ENCODE measurements at places on chromosomes 16 and 17. TPM values are rescaled to one million over a fixed set of nuclear protein-coding genes. Genes with fewer than 3 reads are reported as not detected.

- no peak for DNase-seq
- H3K36me3 ChIP-seq, result no peaks in the 10 kb centered on the region
- H3K27ac ChIP-seq, result no peak overlapping the region
- peaks cover 1% of the 10 kb centered on the region for H3K4me1 ChIP-seq
- H3K27me3 ChIP-seq, result no peaks in the 10 kb centered on the region
Observed at GRCh38 chr16:77913738-77914253, 108.6 kb upstream of the CLEC3A start.

The SBK1 gene
- 1.1 TPM for total RNA-seq

The NFATC2IP gene
- 48.4 TPM for total RNA-seq

The RPTOR gene
- total RNA-seq, result 56.9 TPM
